Effector CD4-positive, alpha-beta T cell (primary cell): ENCODE measurements at places on chromosomes 2 and 18.
A peak's percentile ranks its signal among the peaks of the same experiment; 100 is the strongest.

DNA sequence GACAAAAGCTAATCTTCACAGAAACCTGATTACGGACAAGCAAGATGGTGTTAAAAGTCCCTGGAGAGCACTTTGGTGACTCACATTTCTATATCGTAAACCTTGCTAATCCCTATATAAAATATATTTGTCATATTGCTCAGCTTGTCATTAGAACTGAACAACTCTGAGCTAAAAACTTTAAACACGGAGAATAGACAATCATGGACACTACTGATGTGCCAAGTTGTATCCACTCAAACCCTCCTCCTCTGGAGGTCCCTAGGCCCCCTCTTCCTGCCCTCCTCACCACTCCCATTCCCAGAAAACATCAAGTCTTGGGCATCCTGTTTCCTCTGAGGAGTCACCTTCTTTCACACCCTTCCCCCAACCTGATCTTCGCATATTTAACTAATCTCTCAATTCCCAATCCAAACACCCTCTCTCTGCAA is 138.7 kb upstream of the PID1 start:
- DNase-seq, result no peak

DNA sequence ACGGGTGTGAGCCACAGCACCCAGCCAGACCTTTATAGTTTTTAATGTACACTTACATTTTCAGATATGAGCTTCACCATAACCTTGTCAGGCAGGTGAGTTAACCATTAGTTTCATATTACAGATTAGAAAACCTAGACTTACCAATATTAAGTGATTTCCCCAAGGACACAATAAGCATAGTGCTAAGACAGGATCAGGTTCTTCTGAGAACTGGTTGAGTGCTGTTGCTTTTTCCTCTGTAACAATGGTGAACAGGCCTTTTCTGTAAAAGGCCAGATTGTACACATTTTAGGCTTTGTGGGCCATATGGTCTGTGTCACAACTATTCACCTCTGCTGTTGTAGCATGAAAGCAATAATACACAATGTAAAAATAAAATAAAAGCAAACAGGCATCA is 332.0 kb downstream of the PIK3C3 start:
- no peak for DNase-seq

DNA sequence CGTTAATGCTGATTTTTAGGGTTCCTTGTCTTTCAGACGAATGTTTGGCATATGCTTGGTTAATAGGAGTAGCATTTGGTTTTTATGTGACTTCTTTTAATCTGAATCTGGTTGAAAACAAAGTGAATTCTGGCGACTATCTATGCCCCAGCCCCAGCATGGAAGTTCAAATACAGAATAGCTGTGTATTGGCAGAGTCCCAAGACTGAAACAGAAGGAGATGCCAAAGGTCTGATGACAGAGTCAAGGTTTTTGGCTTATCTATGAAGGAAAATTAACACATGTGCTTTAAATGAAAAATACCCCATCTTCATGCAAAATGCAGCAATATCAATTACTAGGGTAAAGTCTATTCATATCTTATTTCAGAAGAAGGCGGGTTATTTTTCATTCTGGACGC is 734.8 kb upstream of the NXPH2 start:
- DNase-seq, result no peak

GRCh38 chr2:27041752-27042151 is 9.0 kb downstream of the TMEM214 start:
- DNase-seq, result no peak

DNA sequence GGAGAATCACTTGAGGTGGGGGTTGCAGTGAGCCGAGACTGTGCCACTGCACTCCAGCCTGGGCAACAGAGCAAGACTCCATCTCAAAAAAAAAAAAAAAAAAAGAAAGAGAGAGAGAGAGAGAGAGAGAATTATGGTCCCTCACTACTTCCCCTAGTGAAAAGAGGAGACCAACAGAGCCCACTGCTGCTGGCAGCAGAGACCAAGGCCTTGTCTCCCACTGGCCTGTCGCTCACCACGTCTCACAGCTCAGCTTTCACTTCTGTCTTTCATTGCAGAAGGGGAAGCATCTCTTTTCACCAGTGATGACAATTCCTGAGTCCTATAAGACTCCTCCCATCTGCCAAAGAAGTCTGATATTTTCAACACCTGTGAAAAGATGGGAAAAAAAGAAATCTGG is 81.3 kb downstream of the CLHC1 start:
- no peak for DNase-seq

GRCh38 chr2:112688086-112688880 is 32.5 kb upstream of the NT5DC4 start:
- DNase-seq, result no peak

GRCh38 chr2:122033778-122034177 is 278.3 kb downstream of the TSN start:
- DNase-seq, result no peak

DNA sequence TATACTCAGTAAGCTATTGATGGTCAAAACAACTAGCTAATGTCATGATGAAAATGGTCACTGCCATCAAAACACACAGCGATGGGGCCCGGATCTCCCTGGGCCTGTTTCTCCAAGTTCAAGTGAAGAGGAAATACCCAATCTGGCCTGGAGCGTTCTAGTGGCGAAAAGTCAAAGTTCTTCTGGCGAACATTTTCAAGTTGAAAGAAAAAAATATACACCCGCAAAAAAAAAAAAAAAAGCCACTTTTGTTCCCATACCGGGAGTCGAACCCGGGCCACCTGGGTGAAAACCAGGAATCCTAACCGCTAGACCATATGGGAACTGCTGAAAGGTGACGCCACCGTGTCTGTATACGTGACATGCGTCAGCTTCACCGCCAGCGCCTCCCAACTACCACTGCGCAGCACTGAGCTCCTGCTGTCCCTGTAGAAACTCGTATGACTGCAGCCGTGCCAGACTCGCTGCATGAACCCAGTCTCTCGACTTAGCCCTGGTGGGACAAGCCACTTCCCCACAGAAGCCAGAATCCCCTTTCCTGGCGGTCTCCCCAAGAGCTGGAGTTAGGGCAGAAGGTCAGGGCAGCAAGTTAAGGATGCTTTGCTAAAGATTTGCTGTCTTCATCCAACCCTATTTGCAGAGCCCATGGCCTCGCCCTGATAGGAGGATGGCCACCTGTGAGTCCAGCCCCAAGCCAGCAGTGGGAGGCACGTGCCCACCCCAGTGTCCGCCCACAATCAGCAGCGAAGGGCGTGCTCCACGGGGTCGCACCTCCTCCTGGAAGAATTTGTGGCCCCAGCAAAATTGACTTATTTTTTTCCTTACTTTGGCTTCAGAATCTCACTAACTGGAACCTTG is 5.6 kb upstream of the IMP4 start:
- peak; percentile 30 for DNase-seq

DNA sequence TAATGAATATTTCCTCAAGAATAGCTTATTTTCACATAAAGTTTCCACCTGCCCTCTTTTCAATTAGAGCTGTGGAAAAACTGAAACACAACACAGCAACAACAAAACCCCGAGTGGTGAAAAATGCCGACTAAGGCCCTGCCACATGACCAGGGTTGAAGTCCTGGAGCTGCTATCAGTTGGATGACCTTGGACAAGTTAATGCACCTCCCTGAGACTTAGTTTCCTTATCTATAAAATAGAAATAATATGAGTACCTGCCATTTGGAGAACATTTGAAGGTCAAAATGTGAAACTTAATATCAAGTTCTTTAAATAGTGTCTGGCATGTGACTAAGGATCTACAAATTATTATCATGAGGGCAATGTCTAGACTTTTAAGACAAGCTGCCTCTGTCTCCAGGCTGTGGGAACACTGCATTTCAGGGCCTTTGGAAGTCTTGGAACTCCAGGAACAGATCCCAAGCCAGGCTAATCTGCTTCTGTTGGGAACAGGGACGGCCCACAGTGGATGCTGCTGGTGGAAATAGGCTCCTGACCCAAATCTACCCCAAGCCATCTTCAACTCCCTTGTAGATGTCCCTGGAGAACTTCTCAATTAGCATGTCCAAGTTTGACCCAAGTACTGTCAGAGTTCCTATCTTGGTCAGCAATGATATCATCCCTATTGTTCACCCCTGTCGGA is 42.0 kb upstream of the TRIB2 start:
- DNase-seq, result no peak

DNA sequence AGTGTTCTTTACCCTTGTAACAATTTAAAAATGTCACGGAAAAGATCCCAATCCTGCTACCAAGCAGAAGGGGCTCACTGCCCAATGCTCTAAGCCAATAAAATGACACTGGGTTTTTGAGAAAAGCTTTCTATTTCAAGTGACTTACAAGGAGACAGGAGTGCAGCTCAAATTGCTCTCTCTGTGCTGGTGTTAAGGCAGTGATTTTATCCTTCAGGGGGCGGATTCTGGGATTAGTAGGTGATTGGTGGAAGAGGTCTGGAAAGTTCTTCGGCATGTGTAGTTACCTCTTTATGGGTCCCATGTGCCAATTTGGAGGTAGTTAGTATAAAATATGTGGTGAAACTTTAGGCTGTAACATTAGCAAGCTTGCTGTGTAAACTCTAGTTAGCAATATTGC is 27.4 kb upstream of the MCM6 start:
- DNase-seq, result no peak

DNA sequence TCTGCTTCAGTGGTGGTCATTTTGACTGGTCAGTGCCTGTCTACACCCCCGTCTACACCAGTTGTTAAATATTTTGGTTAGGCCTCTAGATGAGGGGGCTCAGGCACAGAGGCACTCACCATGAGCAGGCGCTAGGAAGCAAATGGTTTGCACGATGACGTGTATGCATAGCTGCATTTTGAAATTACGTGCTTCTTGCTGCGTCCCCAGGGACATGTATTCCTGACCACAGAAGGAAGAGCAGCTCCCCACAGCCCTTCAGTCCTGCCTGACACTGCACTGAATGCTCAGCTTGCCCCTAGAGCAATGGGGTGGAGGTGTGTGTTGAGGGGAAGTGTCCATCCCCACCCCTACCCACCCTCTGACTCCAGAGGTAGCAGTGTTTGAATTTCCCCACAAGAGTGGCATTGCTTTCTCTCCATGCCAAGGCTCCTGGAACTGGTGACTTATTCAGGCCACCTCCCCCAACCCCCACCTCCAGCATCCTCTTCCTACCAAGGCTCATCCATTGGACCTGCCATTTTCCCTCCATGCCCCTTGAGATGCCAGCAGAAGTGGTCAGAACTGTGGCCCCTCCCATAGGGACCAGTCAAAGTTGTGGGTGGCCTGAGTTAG is 11.4 kb upstream of the ZAP70 start:
- DNase-seq, result no peak

DNA sequence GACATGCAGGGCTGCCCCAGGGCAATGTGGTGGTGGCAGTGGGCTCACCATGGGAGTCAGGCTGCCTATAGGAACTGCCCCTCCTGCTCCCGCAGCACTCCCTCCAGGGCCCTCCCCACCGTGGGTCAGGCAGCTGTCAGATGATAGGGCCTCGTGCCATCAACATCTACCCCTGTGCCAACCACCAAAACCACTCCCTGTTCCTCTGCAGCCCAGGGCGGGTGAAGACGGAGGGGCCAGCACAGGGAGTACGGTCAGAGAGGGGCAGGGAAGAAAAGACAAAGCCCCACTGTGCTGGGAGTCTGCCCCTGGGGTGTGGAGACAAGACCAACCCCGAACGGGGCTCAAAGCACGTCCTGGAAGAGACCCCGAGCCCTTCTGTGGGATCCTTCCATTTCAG is 97.4 kb downstream of the TNS1 start:
- DNase-seq, result no peak

DNA sequence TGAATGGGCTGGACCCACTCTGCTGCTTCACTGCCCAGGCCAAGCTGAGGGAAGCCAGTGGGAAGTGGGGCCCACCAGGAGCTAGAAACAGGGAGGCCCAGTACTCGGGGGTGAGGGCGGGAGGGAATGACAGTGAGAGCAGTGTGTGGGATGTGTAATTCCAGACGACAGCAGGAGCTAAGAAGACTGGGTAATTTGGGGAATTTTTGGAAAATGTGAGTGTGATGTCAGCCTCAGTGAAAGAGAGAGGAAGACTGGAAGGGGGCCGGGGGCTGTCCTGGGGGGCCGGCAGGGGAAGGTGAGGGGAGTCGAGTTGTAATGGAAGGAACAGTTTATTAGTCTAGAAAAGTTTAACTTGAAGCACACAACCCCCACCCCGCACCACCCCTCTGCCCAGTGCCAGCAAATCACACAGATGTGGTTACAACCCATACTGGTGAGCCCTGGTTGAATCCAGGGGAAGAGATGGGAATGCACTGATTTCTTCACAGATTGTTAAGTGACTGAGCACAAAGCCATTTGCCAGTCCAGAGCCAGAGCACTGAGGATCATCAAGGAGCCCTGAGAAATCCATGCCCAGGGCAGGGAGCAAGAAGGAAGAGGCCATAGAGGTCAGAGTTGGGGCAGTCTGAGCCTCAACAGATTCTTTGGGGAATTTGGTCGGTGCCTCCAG is 76.7 kb upstream of the PKDCC start:
- no peak for DNase-seq

DNA sequence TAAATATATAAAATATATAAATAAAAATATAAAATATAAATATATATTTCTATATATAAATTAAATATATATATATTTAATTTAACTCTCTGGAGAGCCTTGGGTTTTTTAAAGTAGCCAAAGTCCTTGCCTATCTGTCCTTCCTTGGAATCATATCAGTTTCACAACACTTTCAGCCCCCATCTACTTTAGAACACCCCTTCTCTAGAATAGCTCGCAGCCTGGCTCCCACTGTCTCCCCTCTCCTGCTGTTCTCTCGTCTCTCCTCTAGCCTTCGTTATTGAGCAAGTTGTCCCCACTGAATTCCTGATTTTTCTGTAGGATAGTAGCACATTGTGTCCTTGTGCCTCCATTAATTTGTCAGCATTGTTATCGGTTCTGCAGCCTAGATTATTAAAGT is 677.0 kb downstream of the RNF144A start:
- no peak for DNase-seq

DNA sequence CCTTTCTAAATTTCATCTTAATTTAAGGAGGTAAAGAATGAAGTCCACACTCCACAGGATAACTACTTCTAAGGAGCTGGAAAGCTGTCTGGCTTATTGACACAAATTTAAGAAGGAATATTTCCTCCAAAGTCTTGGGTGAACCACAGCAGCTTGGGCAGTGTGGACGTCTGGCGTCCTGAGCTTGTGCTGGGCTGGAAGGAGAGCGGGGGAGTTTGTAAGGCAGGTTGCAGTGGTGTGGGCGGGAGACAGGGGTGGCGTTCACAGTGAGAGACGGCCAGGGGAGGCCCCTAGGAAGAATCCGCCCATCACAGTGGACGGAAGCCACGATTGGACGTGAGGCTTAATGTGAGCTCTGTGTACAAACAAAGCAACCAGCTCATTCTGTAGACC is 25.7 kb downstream of the ADI1 start:
- no peak for DNase-seq

- no peak for DNase-seq
These were observed 142.9 kb downstream of the PLCL1 start for GRCh38 chr2:197947219-197947757.

GRCh38 chr18:58005011-58005410 is 39.0 kb upstream of the NEDD4L start:
- no peak for DNase-seq

DNA sequence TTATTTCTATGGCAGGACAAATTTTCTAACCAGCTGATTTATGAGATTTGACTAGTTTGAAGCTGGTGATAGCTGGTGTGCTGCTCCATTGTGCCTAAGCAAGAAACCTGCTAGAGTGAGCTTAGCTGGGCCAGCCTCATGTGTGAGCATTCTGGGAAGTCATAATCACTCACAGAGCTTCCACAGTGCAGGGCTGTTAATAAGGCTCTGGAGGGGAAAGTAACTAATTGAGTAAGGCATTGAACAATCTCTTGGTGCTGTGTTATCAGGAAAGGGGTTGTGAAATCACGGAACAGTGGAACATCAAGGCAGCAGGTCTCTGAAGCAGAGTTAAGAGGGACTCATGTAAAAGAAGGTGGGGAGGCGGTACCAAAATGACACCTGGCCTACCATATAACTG is 772.6 kb downstream of the MBD2 start:
- no peak for DNase-seq
